ENCODE measurements at places on chromosomes 2 and 18.

DNA sequence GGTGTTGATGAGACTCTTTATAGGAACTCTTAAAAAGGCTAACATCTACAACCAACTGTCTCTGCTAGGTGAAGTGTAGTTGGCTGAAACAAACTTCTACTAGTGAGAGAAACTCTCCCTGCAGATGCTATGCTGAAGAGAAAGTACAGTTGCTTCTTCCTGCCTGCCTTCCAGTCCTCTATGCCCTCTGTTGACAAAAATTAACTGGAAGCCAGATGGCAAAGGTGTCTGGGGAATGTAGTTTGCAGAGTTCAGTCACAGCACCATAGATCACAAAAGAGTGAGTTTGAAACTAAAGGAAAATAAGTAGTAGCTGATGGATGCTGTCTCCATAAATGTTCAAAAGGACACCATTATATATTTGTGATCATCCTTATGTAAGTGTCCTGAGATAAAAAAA is 958.8 kb upstream of the NRXN1 start:
- DNase-seq = no peak

DNA sequence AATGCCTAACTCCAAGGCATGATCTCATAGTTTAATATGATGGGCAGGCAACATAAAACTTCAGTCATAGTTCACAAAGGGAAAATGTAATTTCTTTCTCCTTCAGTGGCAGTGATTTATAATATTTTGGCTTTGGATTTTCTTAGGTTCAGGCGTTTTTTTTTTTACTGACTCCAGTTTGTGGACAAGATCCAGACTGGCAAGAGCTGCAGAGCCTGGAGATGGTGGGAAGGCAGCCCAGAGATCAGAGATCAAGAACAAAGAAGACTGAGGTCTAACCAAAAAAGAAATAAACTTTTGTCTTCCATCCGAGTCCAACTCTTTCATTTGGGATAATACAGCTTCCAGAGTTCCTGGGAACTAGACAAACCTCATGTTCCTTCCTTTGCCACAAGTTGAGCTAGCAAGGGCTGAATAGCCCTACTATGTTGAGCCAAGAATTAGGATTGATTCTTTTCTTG is 215.3 kb upstream of the SETBP1 start:
- DNase-seq = no peak

GRCh38 chr2:67854103-67854743 is 208.6 kb downstream of the C1D start:
- no peak for DNase-seq

DNA sequence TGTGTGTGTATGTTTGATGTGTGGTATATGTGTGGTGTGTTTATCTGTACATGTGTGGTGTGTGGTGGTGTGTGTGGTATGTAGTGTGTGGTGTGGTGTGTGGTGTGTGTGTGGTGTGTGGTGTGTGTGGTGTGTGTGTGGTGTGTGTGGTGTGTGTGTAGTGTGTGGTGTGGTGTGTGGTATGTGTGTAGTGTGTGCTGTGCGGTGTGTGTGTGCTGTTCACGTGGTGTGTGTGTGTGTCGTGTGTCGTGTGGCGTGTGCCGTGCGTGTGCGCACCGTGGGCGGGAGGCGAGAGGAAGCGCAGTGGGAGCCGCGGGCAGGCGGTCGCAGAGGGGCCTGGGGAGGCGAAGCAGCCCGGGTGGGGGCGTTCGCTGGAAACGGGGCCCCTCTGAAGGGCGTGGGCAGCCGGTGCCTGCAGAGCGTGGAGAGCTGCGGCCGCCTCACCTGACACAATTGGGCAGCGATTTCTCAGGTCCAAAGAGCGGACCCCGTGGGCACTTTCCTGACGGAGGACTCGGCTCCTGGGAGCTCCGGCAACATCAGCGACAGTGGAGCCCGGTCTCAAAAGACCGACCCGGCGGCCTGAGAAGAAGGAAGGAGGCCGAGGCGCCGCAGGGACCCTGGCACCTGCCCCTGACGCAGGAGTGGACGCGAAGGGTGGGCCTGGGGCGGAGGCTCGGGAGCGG is 741.1 kb upstream of the SALL3 start:
- no peak for DNase-seq

GRCh38 chr2:123364243-123364896 is 660.7 kb upstream of the CNTNAP5 start:
- DNase-seq = no peak
